ENCODE measurements at places on chromosomes 6 and 20. TPM values are rescaled to one million over a fixed set of nuclear protein-coding genes. Genes with fewer than 3 reads are reported as not detected.

DNA sequence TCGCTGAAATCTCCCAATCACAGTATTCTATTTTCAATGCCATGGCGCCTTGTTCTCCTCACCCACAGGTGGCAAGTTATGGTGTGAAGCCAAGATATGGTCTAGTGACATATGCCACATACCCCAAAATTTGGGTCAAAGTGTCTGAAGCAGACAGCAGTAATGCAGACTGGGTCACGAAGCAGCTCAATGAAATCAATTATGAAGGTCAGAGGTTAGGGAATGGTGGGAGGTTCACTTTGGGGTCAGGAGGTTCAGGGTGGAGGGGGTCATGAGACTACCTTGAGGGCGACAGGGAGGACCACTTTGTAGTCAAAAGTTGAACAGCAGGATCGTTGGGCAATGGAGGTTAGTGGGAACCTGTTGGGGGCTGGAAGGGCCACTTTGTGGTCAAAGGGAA, 2.4 kb downstream of the CFB start:
- no peaks in the 10 kb centered on the region for H3K27me3 ChIP-seq
- DNase-seq: no peak
- H3K4me1 ChIP-seq: peaks cover 7% of the 10 kb centered on the region
- H3K27ac ChIP-seq: peak overlapping the region; percentile 93

- H3K36me3 ChIP-seq: no peaks in the 10 kb centered on the region
- no peak for DNase-seq
- no peaks in the 10 kb centered on the region for H3K27me3 ChIP-seq
- no peak overlapping the region for H3K4me3 ChIP-seq
Measured at GRCh38 chr6:8939615-8940014, 504.3 kb upstream of the SLC35B3 start.

GRCh38 chr6:251920-252319, 40.4 kb upstream of the DUSP22 start:
- no peak overlapping the region for H3K4me3 ChIP-seq
- H3K4me1 ChIP-seq: no peaks in the 10 kb centered on the region
- H3K27me3 ChIP-seq: peaks cover 4% of the 10 kb centered on the region
- H3K27ac ChIP-seq: no peak overlapping the region

DNA sequence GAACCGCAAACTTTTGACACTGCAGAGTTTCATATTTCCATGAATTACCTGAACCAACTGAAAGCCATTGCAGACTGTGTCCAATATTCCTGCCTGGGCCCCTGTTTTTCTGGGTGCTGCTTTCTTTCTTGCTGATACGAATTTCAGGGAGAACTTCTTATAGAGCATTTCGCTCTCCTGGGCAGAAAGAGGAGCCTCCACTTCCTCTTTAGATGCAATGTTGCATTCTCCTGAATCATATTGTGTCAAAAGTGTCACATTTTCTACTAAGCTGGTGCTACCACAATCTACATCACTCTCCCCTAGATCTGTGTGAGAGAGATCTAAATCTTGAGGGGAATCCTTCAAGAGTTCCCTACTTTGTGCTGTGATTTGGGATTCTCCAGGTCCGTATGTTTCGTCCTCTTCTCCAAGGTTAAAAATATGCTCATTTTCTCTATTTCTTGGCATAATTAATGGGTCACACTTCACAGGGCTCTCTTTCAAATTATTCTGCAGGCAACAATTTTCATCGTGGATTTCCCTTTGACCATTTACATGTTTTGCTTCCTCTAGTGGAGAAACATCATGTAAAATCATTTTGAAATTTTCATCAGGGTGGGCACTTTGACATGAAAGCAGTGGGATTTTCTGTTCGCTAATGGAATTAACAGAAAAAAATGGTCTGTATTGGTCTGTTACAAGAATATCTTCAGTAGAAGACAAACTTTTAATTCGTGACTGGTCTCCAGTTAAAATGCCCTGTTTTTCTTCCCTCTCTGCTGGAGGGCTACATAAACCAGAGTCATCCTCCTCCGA, 102.3 kb downstream of the DST start:
- no peaks in the 10 kb centered on the region for H3K27me3 ChIP-seq
- H3K36me3 ChIP-seq: peaks cover 11% of the 10 kb centered on the region
- no peak for DNase-seq
- peak overlapping the region; percentile 26 for H3K4me3 ChIP-seq
- H3K27ac ChIP-seq: peak overlapping the region; percentile 89
- peaks cover 4% of the 10 kb centered on the region for H3K4me1 ChIP-seq

GRCh38 chr6:123802351-123802696, 1.3 kb upstream of the NKAIN2 start:
- no peak overlapping the region for H3K4me3 ChIP-seq
- no peak for DNase-seq
- H3K27me3 ChIP-seq: peaks cover 8% of the 10 kb centered on the region
- peaks cover 8% of the 10 kb centered on the region for H3K4me1 ChIP-seq

- no peak overlapping the region for H3K4me3 ChIP-seq
- peaks cover 19% of the 10 kb centered on the region for H3K4me1 ChIP-seq
- DNase-seq: no peak
- H3K36me3 ChIP-seq: no peaks in the 10 kb centered on the region
- H3K27ac ChIP-seq: no peak overlapping the region
Measured at GRCh38 chr6:43683708-43684455, 3.7 kb downstream of the MRPS18A start.

GRCh38 chr20:38685853-38686473, 38.3 kb upstream of the SLC32A1 start:
- H3K36me3 ChIP-seq: no peaks in the 10 kb centered on the region
- no peak overlapping the region for H3K27ac ChIP-seq
- H3K4me1 ChIP-seq: no peaks in the 10 kb centered on the region
- no peak overlapping the region for H3K4me3 ChIP-seq

GRCh38 chr6:56370127-56370540, 122.8 kb upstream of the COL21A1 start:
- peak overlapping the region; percentile 72 for H3K27ac ChIP-seq
- DNase-seq: no peak
- H3K4me1 ChIP-seq: peaks cover 18% of the 10 kb centered on the region
- H3K4me3 ChIP-seq: no peak overlapping the region
- H3K27me3 ChIP-seq: no peaks in the 10 kb centered on the region

DNA sequence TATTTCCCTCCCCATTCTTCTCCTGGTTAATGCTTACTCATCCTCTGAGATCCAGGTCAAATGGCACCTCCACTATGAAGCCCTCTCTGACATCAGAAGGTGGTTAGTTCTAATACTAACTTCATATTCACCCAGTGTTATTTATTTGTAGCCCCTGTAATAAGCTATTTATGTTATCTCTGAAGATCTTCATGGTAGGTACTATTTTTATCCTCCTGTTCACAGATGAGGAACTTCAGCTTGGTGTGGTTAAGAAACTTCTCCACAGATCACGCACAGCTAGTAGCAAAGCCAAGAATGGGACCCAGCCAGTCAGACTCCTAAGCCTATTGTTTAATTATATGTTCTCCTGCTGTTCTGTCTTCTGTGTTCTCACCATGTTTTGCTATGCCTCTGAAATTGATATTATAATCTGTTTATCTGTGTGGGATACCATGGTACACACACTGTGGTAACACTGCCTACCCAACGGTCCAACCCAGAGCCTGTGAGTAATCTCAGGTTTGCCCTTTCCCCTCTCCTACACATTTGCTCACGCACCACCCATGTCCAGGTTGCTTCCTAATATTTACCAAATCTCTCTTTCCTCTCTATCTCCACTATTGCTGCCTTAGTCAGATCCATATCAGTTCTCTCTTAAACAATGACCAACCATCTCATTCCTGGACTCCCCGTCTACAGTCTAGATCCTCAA, 98.4 kb downstream of the IPCEF1 start:
- H3K27me3 ChIP-seq: no peaks in the 10 kb centered on the region
- no peak overlapping the region for H3K27ac ChIP-seq
- H3K36me3 ChIP-seq: no peaks in the 10 kb centered on the region
- H3K4me1 ChIP-seq: no peaks in the 10 kb centered on the region
- DNase-seq: no peak

DNA sequence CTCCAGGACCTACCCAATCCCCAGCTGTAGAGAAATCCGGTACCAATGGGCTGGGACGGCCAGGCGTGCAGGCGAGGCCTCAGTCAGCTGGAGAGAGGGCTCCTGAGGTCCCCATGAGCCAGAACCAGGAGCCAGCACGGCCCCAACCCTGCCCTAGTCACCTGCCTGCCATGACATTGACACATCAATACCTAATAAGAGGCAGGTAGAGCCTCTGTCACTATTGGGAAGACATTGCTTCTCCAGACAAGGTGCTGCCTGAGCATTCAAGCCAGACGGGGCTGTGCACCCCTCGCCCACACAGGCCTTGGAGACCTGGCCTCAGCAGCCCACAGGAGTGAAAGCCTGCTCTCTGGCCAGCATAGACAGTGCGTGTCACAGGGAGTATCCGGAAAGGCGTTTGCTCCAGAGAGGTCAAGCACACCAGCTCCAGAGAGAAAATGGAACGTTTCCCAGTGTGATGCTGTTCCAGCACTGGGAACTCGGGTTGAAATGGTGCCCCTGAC, 3.5 kb downstream of the DLL1 start:
- H3K36me3 ChIP-seq: no peaks in the 10 kb centered on the region
- peak overlapping the region; percentile 26 for H3K27ac ChIP-seq
- H3K27me3 ChIP-seq: peaks cover 6% of the 10 kb centered on the region
- H3K4me1 ChIP-seq: peaks cover 48% of the 10 kb centered on the region
- H3K4me3 ChIP-seq: no peak overlapping the region

DNA sequence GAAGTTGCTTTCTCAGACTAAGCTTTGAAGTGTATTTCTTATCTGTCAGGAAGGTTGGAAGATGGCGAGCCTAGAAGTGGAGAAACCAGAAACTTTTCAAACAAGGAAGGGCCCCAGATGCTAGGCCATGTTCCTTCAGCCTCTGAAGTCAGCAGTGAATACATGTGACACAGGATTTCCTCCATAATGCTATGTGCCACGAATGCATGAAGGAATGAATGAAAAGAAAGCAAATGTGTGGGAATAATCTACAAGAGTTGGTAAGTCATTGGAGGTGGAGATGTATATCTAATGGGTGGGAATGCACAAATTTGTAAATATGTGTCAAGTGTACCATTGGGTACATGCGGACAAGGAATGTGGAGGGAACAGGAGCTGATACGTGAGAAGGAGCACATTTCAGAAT, 123.2 kb upstream of the PRSS16 start:
- H3K36me3 ChIP-seq: no peaks in the 10 kb centered on the region
- no peak overlapping the region for H3K27ac ChIP-seq
- no peaks in the 10 kb centered on the region for H3K4me1 ChIP-seq
- DNase-seq: no peak

DNA sequence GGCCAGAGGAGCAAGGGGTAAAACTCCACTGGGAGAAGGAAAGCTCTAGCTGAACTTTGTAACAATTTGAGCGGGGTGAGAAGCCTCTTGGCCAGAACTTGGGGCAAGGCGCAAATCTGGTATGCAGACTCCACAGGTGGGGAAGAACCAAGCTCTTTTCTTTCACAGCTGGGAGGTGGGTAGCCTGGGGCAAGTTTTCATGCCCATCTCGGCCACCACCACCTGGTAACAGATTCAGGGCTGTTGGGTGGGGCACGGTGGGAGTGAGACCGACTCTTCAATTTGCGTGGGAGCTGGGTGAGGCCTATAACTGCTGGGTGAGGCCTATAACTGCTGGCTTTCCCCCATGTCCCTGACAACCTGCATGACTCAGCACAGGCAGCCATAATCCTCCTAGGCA, 37.5 kb downstream of the SDHAF4 start:
- H3K4me1 ChIP-seq: no peaks in the 10 kb centered on the region
- H3K36me3 ChIP-seq: no peaks in the 10 kb centered on the region
- no peaks in the 10 kb centered on the region for H3K27me3 ChIP-seq
- H3K27ac ChIP-seq: no peak overlapping the region

DNA sequence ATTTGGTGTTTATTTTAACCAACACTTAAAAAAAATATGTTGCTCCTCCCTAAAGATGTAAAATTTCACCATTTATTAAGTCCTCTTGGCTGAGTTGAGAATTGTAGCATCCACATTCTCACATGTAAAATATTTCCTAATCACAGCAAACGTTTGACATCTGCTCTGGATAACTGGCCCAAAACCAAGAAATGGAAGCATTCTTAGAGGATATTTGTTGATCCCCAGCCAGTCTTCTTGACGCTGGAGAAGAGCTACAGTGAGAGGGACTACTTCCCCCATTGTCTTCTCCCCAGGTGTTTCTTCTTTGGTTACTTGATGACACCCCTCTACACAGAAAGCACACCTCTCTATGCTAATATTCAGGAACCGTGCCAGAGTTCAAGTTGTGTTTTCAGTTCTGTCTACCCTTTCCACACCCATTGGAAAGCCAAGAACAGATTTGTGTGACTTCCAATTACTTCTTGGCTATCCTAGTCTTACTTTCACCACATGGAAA, 454.5 kb upstream of the JAG1 start:
- no peaks in the 10 kb centered on the region for H3K36me3 ChIP-seq
- no peaks in the 10 kb centered on the region for H3K4me1 ChIP-seq

DNA sequence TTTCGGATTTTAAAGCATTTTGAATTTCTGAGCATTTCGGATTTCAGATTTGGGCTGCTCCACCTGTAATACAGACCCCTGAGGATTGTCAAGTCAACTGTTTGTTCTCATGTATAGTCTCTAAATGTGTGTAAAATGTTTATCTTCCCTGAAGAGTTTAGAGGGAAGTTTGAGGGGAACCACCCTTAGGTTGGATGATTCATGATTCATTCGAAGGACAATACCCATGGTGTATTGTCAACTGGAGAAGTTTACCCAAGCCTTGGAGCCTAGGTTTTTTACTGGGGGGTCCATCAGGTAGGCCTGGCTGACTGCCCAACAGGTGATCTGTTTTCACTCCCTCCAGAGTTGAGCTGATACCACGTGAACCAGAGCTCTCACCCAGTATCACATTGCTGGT, 18.9 kb downstream of the GSTA4 start:
- no peaks in the 10 kb centered on the region for H3K27me3 ChIP-seq
- no peak for DNase-seq
- H3K27ac ChIP-seq: no peak overlapping the region
- no peak overlapping the region for H3K4me3 ChIP-seq
- H3K4me1 ChIP-seq: no peaks in the 10 kb centered on the region

- H3K4me1 ChIP-seq: peaks cover 8% of the 10 kb centered on the region
- DNase-seq: no peak
- H3K27me3 ChIP-seq: no peaks in the 10 kb centered on the region
Measured at GRCh38 chr20:40571639-40572038, 117.4 kb downstream of the MAFB start.

- H3K27ac ChIP-seq: no peak overlapping the region
- H3K4me3 ChIP-seq: no peak overlapping the region
- H3K4me1 ChIP-seq: no peaks in the 10 kb centered on the region
- DNase-seq: no peak
- H3K36me3 ChIP-seq: no peaks in the 10 kb centered on the region
Measured at GRCh38 chr20:63690003-63690897, 6.2 kb upstream of the TNFRSF6B start.

- H3K4me1 ChIP-seq: no peaks in the 10 kb centered on the region
- no peaks in the 10 kb centered on the region for H3K36me3 ChIP-seq
- H3K27ac ChIP-seq: no peak overlapping the region
- no peak overlapping the region for H3K4me3 ChIP-seq
Measured at GRCh38 chr20:46618316-46619100, 32.8 kb downstream of the SLC13A3 start.

Gene XKR7
- total RNA-seq: 0.05 TPM

Gene DLL1
- total RNA-seq: 1.8 TPM

Gene KCNK15
- total RNA-seq: not detected

Gene WTAP
- total RNA-seq: 34.9 TPM

Gene SMOC2
- 1.8 TPM for total RNA-seq

Gene SOBP
- total RNA-seq: 5.4 TPM

Gene TMC2
- total RNA-seq: not detected
